ENCODE measurements at places on chromosomes 2 and 18.

- no peak for DNase-seq
Observed at GRCh38 chr2:12726271-12726670, 9.5 kb downstream of the TRIB2 start.

GRCh38 chr18:49046125-49046524 lies 95.4 kb upstream of the SMAD7 start:
- no peak for DNase-seq

DNA sequence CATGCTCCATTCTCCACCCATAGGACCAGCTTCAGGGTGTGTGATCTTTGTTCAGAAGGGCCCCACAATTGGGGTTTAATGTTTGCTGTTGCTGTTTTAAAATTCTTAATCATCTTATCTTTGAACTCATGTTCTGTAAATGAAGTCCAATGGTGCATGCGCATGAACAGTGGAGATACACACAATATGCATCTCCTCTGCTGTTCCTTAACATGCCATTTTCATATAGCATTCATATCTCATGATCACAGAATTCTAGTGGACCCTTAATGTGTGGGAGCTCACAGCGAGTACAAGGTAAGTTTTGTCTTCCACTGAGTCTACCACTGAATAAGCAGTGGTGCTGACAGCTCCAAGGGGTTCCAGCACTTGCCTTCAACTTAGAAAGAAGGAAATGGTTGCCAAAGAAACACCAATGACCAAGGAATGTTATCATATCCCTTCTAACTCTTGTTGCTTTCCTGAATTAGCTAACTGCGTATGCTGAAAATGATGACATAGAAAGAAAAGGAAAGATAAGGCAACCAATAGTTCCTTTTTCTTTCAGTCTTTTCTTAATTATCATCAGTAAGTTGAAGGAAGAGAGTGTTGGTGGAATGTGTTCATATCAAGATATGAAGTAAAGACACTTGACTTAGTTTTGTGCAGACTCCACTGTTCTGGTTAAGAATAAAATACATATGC lies 258.9 kb upstream of the FBXO11 start:
- DNase-seq, result no peak

DNA sequence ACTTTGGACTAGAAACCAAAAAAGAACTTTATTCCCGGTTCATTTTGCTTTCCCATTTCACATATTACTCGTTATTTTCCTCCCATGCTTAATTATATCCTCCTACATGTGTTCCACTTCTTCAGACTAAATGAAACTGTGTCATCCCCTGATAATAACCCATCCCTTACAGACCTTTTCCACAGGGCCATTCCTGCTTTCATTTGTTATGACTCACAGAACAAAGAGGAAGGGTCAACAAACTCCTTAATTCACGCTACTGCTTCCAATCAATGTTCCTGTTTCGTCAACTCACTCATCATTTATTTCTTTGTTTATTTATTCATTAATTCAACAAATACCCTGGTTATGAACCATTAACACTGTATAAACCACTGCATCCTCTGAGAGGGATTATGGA lies 104.5 kb downstream of the ZEB2 start:
- no peak for DNase-seq

Data from NK-92 treated with Interleukin-12 subunit alpha and Interleukin-12 subunit beta, amount 100 ng/mL, for 24 hours (cell line).